ENCODE measurements at places on chromosomes 6 and 20. TPM values are rescaled to one million over a fixed set of nuclear protein-coding genes. Genes with fewer than 3 reads are reported as not detected.

LPA gene
- total RNA-seq: not detected

ADA gene
- total RNA-seq: 5.3 TPM

GUCA1A gene
- not detected for total RNA-seq

BMP6 gene
- 70.7 TPM for total RNA-seq

C6orf58 gene
- total RNA-seq: under 0.01 TPM

RIMS4 gene
- total RNA-seq: under 0.01 TPM

SMLR1 gene
- not detected for total RNA-seq

NCOA3 gene
- total RNA-seq: 22.6 TPM

All from smooth muscle cell of bladder (primary cell).